CD14-positive monocyte (primary cell): ENCODE measurements at places on chromosomes 7 and 10.

DNA sequence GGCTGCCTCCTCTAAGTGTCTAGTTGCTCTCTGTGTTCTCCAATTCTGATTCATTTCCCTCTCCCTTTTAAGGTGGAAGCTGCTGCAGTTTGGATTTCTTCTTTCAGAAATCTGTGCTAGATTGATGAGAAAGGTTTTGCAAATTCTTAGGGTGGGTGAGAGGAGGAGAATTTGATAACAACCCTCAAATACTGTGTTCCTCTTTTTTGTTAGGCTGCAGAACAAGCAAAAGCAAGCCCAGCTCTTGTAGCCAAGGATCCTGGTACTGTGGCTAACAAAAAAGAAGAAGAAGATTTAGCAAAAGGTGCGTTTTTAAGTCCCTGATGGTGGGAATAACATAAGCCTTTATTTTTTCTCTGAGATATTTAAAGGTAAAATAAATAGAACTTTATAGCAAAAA is 49.1 kb downstream of the STAM start:
- DNase-seq: no peak

- DNase-seq: no peak
Observed at GRCh38 chr7:71272509-71273490, 140.9 kb downstream of the GALNT17 start.

DNA sequence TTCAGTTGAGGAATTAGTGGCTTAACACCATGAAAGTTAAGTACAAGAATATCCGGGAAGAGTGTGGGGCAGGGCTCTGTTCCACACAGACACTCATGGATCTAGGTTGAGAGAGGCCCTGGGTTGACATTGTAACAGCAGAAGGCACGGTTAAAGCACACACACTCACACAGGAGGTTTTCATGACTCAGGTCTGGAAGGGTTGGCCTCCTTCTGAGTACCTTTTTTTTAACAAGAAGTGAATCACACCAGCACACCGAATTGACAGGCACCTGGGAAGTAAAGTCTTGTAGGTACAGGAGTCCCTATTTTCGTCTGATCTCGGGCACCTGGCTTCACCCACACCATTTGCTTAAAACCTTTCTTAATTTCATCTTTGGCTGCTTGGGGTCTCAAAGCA is 509.4 kb upstream of the ADARB2 start:
- DNase-seq: no peak

- peak; percentile 24 for DNase-seq
Observed at GRCh38 chr7:150451833-150452461, 1.5 kb downstream of the GIMAP8 start.

DNA sequence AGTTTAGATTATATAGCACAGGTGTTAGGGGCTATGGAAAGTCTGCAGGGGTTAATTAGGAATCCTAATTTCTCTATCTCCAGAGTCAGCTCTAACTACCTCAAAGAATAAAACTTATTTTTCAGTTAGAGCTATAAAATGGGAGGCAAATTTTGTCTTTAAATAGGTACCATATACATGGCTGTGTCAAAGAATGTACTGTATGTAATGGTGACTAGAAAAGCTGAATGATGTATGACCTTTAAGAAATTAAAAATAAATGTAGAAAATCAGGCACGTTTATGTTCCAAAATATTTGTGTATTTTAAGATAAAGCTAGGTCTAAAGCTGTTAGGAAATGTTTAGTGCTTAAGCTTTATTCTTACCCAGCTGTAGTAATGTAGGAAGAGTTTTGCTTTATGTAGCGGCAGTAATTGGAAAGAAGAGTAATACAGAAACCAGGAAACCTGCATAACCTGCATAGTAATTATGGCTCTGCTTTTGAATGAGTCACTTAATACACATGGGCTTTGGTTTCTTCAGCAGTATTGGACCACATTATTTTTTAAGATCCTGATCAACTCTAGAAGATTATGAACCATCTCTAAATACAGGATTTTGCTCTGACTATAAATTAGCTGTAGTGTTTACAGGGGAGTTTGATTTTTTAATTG is 85.0 kb downstream of the KMT2E start:
- no peak for DNase-seq

- DNase-seq: no peak
Observed at GRCh38 chr7:149330914-149331567, 69.0 kb downstream of the ZNF783 start.

GRCh38 chr7:129970816-129971215 is 18.1 kb upstream of the UBE2H start:
- no peak for DNase-seq

DNA sequence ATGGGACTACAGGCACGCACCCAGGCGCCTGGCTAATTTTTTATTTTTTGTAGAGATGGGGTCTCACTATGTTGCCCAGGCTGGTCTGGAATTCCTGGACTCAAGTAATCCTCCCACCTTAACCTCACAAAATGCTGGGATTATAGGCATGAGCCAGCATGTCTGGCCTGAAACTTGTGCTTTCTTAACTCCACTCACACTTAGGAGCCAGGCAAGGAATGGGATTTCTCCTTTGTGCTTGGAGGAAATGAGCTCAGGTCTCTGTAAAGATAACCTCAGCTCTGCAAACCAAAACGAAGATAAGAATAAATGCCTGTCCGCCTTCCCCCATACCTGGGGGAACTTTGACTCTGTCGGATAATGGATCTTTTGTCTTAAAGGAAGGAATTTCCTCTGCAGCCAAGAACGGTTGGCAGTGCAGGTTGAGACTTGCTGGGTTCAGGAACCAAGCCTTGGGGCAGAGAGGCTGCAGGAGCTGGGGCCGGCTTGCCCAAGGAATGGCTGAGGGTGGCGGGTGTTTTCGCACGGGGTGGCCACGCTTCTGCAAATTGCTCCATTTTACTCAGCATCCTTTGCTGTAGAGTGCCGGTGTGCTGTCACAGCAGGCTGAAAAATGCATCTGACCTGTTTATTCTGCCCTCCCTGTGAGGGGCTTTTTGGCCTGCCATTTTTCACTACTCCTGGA is 174.2 kb downstream of the KIAA1217 start:
- no peak for DNase-seq

DNA sequence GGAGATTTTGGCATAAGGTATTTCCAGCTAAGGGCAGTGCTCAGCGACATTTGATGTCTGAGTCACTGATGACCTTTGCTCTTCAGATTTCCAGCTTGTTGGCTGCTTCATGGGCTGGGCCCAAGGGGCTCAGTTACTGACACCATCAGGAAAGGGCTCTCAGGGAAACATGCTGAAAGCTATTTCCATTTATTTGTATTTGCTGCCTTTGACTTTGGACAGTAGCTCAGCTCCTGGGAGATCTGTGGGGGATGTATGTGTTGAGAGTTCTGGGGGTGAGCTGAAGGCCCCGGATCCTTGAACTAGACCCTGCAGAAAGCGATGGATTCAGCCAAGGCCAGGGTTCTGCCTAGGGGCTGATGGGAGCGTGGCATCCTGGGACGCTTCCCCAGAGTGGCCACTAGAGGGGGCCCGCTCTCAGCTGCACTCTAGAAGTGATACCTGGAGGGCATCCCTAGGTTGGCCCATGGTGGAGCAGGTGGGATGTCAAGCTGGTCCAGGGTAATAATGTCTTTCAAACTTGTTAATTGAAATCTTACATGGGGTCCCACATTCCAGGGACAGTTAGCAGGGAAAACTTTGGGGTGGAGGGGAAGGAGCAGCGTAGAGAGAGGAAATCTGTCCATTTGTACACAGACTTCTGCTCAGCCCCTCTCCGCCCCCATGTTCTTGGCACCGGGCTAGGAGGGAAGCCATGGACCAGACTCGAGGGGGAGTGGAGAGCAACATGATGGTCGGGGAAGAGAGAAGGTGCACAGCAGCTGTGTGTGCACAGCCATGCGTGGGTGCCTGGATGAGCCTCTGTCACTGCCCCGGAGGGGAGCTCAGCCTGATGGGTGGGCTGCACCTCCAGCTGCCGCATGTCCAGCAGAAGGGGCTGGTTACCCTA is 3.0 kb upstream of the BTBD16 start:
- peak; percentile 22 for DNase-seq

DNA sequence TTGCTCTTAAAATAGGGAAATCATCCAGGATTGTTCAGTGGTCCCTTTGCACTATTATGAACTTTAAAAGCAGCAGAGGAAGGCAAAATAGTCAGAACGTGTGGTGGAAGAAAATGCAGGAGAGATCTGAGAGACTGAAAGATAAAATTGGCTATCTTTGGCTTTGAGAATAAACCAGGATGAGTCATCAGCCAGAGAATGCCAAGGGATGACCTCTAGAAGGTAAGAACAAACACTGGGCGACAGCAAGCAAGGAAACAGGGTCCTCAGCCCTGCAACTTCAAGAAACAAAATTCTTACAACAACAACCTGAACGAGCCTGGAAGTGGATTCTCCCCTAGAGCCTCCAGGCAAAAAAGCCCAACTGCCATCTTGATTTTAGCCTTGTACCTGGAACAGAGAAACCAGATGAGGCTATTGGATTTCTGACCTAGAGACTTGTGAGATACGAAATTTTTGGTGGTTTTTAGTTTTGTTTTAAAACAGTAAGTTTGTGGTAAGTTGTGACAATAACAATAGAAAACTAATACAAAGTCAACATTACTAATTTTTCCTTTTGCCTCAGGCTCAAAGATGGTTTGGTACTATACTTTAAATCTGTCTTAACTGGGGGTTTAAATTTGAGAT is 130.2 kb upstream of the CNTNAP2 start:
- DNase-seq: no peak

- DNase-seq: no peak
Observed at GRCh38 chr7:40918701-40919271, 784.0 kb downstream of the SUGCT start.

GRCh38 chr10:21424459-21424861 is 101.0 kb downstream of the SKIDA1 start:
- DNase-seq: no peak

DNA sequence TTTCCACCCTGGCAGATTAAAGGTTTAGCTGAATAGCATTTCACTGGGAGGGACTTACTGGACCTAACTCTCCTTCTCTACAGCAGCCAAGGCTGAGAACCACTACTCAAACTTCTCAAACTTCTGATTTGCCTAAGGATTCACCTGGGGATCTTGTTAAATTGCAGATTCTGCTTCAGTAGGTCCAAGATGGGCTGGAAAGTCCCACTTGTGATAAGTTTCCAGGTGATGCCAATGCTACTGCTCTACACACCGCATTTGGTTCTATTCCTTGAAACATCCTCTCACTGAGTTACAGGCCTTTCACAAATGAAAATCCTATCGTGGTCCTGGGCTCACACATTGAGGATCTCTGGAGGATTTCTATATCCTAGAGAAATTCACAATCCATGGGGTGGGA is 147.9 kb downstream of the CHCHD3 start:
- no peak for DNase-seq

- no peak for DNase-seq
Observed at GRCh38 chr7:158310924-158311666, 276.5 kb downstream of the PTPRN2 start.

- DNase-seq: no peak
Observed at GRCh38 chr10:30882281-30882680, 149.4 kb downstream of the ZNF438 start.

DNA sequence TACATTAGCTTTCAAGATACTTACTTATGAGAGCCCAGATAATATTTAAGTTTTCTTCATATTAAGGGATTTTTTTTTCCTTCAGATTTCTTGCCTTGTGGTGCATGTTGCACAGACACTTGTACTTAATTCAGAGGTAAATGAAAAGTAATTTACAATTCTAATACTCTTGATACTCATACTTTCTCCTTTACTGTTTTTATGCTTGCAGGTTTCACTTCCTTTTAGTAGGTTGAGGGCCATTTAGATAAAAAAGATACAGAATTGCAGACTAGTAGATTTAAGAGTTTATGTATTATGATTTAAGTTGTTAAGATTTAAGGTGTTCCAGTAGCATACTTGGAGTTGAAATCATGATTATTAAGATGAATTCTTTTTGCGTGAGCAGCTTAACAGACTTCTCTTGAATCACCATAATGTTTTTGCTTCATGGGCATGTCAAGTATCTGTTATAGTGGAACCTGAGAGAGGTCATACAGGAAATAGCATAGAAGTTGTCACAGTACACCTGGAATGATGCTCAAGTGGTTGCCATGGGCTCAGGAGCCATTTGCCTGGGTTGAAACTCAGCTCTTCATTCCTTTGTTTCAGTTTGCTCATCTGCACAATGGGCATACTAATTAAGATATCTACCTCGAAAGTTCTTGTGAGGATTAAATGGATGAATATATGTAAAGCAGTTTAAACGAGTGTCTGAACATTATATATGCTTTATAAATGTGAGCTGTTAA is 174.8 kb upstream of the PRPS1L1 start:
- DNase-seq: no peak

DNA sequence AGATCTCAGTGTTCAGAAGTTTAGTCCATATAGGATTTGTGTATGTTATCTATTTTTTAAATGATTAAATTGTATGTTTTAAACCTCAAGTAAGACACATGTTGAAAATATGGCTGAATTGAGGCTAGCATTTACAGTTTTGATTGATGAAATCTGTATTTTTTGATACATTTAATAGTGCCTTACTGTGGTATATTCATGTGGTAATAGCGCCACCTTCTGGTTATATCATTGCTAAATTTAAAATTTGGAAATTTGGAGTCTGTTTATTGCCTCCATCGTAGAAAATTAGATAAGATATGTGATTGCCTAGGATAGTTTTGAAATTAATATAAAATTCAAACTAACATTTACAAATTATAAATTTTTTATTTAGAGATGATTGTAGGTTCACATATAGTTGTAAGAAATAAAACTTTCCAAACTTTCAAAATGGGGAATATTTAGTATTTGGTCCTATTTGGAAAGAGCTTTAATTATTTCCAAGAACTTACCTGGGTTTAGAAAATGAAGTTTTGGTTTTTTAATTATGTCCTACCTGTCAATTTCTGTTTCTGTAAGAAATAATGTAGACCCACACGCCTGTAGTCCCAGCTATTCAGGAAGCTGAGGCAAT is 19.1 kb upstream of the ARMS2 start:
- peak; percentile 18 for DNase-seq

GRCh38 chr10:13453896-13454295 is 74.9 kb downstream of the BEND7 start:
- DNase-seq: peak; percentile 44

GRCh38 chr10:126639084-126639483 is 31.4 kb downstream of the C10orf90 start:
- DNase-seq: no peak

DNA sequence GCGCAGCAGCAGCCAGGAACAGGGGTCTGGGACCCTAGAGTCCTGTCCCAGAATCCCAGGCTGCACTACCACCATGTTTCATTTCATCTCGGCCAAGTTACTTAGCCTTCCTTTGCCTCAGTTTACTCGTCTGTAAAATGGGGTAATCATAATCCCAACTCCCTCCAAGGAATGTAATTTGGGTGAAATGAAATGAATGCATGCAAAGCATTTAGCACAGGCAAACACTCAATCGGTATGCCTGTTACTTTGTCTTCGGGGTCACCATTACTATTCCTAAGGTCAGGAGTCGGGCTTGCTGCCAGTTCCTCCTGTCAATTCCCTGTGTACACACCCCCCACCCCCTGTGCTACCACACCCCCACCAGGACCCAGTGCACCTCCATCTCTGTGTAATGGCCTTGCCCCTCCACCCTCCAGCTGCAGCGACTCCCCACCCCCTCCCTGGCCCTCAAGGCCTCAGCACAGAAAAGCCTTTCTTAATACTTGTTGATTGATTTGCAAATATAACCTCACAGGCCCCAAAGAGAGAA is 1.7 kb downstream of the TNS3 start:
- no peak for DNase-seq

- no peak for DNase-seq
Observed at GRCh38 chr10:15546606-15547005, 173.1 kb downstream of the ITGA8 start.

- DNase-seq: no peak
Observed at GRCh38 chr10:87841186-87841585, 22.1 kb downstream of the KLLN start.

- peak; percentile 24 for DNase-seq
Observed at GRCh38 chr10:132360766-132361447, 28.9 kb downstream of the LRRC27 start.

- no peak for DNase-seq
Observed at GRCh38 chr7:39085590-39086049, 107.9 kb downstream of the POU6F2 start.
